HFFc6 (cell line): ENCODE measurements at places on chromosomes 12 and 14. TPM values are rescaled to one million over a fixed set of nuclear protein-coding genes. Genes with fewer than 3 reads are reported as not detected.

The CPM gene
- 2.4 and 5.7 TPM in 2 replicates for total RNA-seq

The LAG3 gene
- total RNA-seq: 0.40 to 0.69 TPM (median 0.64 TPM) in 3 replicates

The STAB2 gene
- total RNA-seq: not detected in 3 replicates

The SLC2A3 gene
- 37.4 and 52.0 TPM in 2 replicates for total RNA-seq

The CBLN3 gene
- 3.8 to 5.0 TPM (median 4.1 TPM) in 3 replicates for total RNA-seq

The SYCP3 gene
- 0.15 TPM in 1 of 3 replicates, not detected in the others for total RNA-seq

The KRT82 gene
- not detected in 3 replicates for total RNA-seq

The GARIN6 gene
- not detected in 3 replicates for total RNA-seq

The COL2A1 gene
- total RNA-seq: not detected in 3 replicates

The USP44 gene
- total RNA-seq: not detected in 2 replicates

The PLEKHG7 gene
- total RNA-seq: not detected in 3 replicates

The C12orf60 gene
- total RNA-seq: 0.48 to 1.2 TPM (median 0.61 TPM) in 3 replicates

The CPNE6 gene
- not detected in 3 replicates for total RNA-seq

The SLCO1B3 gene
- not detected in 3 replicates for total RNA-seq

The CLEC1B gene
- not detected in 2 replicates for total RNA-seq

The SELPLG gene
- 6.8 to 8.4 TPM (median 7.3 TPM) in 3 replicates for total RNA-seq

The MGP gene
- total RNA-seq: 0.46 to 0.53 TPM in 2 of 3 replicates, not detected in the other

The TMPRSS12 gene
- total RNA-seq: not detected in 3 replicates

The RHEBL1 gene
- total RNA-seq: 0.71 to 0.95 TPM (median 0.76 TPM) in 3 replicates

The SRGAP1 gene
- 28.2 to 45.5 TPM (median 35.9 TPM) in 3 replicates for total RNA-seq
